Fibroblast of gingiva (primary cell): ENCODE measurements at places on chromosomes 1 and 21.

- DNase-seq: no peak
Measured at GRCh38 chr1:116147972-116148371, 36.8 kb downstream of the MAB21L3 start.

GRCh38 chr1:119116725-119117124, 23.7 kb downstream of the WARS2 start:
- DNase-seq: no peak

- no peak for DNase-seq
Measured at GRCh38 chr21:35420656-35421055, 371.6 kb upstream of the RUNX1 start.

- no peak for DNase-seq
Measured at GRCh38 chr1:177082855-177083693, 81.4 kb downstream of the ASTN1 start.

DNA sequence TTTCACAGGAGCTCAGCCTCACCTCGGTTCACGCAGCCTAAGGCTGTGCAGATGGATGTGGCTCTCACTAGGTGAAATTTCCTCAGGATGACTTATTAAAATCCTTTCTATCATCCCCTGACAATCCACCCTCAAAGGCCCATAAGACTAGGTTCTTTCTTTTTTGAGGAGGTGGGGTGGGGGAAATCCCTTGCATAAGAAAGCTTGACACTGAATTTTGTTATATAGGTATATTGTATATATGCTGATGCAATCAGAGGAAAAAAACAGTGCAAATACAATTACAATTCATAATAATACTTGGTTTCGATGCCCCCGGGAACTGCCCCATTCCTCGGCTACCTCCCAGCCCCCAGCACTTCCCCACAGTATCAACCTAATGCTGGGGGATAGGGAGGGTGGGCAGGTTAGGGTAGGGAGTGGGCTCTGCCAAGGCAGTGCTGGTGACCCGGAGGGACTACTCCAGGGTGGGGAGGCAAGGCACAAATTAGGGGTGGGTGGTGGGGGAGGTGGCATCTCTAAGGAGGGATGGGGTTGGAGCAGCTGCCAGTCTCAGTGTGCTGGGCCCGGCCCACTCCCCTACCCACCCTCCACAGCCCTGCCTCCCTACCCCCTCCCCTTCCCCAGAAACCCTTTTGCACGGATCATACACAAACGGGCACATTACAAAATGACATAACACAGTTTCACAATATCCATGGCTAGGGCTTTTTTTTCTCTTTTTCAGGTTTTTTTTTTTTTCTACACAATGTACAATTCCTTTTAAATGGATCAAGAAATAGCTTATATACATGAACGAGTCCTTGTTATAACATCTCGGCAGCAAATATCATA, 30.9 kb downstream of the SLC27A3 start:
- no peak for DNase-seq

DNA sequence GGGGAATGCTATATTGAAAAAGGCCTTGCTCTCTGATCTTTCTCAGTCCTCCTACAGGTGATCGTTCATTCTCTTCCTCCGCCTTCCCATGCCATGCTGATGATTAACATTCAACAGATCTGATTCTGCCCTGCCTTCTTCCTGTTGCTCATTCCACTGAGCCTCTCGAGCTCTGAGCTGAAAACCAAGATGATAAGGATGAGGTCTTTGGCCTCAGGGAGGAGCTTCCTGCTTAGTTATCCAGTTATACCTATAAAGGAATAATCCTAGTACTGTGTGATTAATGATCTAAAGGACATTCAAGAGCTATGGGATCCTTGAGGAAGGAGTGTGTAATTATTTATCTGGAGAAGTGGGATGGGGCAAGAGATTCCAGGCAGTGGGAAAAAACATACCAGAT, 25.2 kb upstream of the MAP3K7CL start:
- no peak for DNase-seq

- no peak for DNase-seq
Measured at GRCh38 chr1:94641990-94642389, 100.4 kb upstream of the F3 start.

GRCh38 chr21:30769724-30770431, 14.7 kb upstream of the KRTAP21-1 start:
- no peak for DNase-seq

DNA sequence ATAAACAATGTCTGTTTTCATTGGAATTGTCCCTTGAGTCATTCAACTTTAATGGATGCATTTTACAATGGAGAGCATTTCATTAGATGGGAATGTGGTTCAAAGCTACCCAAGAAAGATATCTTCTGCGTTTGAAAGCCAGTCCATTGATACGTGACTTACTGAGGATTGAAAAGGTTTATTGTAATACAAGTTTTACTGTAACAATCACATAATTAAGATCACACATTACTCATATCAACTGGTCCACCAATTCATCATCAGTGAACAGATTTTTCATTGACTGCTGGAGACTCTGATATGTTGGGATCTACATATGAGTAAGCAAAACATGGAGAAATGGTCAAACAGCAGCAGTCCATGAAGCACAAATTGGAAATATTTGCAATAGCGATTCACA, 32.8 kb downstream of the KRTAP24-1 start:
- no peak for DNase-seq

GRCh38 chr1:201169971-201170532, 15.8 kb upstream of the TMEM9 start:
- no peak for DNase-seq

DNA sequence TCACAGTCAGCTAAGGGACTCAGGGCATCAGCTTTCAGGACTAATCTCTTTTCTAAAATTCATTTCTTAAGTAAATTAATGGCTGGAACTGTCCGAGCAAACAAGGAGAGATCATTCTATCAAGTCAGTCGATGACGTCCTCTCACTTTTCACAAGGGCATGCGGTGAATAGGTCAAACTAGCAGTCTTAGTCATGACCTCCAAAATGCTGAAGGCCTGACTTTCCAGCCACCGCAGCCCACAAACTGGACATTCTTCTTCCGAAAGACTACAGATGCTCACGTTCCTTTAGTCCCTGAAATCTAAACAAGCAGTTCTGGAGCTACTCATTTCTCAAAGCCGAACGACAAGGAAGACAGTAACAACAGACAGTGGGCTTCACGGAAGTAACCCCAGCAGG, 127.9 kb downstream of the TIAM1 start:
- no peak for DNase-seq

DNA sequence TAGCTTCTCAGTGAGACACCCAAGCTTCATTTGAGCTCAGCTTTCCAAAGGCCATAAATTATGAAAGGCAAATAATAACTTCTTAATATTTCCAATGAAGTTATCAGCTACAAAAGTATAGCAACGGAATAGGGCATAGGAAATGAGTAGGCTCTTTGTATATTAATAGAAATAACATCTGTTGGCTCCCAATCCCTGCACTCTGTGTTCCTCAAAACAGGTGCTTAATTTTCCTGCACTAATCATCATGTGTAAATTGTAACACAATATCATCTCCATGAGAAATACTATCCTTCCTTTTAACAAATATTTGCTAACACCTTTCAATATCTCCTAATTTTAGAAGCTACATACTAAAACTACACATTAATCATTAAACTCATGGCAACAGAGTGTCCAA, 19.2 kb upstream of the IFI44L start:
- DNase-seq: no peak

GRCh38 chr1:180533266-180533987, 25.3 kb upstream of the OVAAL start:
- peak; percentile 31 for DNase-seq

DNA sequence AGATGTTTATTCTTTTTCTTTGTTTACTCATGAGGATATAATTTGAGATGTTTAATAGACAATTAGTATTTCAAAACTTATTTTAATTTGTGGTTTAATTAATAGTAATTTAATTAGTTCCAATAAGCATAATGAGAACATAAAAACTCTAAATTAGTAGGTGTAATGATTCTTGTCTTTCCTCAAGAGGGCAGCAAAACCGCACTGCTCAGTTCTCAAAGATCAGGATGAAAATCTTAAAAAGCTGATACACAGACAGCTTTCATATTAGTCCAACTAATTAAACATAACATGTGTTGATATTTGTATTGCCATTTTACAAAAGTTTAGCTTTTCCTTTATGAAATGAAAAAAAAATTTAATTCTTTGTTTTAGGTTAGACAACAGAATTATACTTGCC, 106.7 kb upstream of the C21orf91 start:
- no peak for DNase-seq

GRCh38 chr1:162388615-162389014, 7.1 kb downstream of the C1orf226 start:
- peak; percentile 46 for DNase-seq

GRCh38 chr1:200108659-200109058, 81.1 kb downstream of the NR5A2 start:
- no peak for DNase-seq

DNA sequence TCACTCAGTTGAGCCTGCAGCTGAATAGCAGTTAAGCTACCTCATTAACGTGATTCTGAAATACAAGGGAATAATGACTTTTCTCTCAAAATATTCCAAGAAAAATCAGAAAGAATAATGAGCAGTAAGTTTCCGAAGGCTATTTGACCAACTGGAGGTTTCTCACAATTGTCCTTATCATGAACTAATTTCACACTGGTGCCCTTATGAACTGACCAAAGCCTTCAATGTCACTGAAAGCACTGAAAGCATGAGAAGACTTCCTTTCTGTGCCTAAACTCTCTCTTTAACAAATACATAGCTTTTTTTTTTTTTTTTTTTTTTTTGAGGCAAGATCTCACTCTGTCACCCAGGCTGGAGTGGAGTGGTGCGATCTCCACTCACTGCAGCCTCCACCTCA, 18.8 kb downstream of the EIF4G3 start:
- DNase-seq: no peak

DNA sequence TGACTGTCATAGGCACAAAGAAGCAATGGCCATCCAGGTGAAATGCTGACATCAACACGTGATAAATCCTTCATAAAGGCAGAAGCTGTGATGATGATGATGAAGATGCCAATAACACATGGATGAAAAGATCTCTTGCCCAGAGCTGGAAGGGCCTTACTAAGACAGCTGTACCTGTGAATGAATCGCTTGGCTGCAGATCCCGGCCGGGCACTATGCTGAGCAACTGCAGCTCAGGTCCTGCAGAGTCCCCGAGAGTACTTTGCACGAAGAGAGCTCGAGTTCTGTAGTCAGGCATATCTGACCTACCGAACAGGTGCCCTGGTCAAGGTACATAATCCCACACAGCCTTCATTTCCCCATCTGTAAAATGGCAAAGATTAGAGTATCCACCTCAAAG, 48.8 kb downstream of the PGBD5 start:
- no peak for DNase-seq

DNA sequence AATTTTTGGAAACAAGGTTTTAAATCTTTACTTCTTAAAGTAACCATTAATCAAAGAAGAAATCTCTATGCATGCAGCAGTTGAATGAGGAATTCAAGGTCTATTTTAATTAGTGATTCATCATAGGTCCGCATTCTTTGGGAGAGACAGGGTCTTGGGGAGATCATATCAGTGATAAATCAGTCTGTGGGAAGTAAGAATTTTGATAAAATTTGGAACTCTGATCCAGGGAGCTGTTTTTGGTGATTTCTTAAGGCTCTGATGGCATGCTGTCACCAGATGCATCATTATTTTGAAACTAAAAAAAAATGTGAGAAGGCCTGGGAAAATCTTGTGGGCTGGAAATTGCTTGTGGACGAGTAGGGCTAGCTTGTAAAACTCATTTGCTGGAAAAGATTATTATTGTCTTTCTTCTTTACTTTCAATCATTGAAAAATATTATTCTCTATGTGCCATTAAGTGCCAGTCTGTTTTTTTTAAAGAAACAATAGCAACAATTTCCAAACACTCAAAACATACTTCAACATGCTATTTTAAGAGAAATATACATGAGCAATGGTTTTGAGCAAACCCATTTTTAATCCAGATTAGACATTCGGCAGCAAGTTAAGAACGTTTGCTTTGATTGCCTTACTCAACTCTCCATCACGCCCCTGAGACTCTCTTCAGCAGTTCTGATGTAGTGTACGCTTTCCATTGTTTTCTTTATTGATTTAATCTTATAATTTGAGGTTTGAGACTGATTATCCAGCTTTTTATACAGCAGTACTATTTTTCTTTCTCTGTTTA, 62.6 kb downstream of the ZBTB18 start:
- DNase-seq: no peak

DNA sequence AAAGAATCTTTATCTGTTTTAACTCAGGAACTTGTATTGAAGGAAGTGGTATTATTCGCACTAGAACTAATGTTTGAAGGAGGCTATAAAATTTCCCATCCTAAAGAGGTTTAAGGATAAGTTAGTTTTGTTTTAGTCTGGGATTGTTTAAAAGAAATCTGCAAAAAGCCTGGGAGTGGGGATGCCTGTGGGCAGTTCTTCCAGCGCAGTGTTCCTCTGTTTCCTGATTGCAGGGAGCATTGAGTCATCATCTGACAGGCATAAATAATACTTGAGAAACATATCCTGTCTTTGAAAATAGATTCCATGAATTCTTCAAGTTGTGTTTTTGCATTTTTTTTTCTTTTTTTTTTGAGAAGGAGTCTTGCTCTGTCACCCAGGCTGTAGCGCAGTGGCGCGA, 350.8 kb upstream of the PTBP2 start:
- peak; percentile 88 for DNase-seq

GRCh38 chr1:194289569-194290266, 1103.3 kb upstream of the B3GALT2 start:
- no peak for DNase-seq

DNA sequence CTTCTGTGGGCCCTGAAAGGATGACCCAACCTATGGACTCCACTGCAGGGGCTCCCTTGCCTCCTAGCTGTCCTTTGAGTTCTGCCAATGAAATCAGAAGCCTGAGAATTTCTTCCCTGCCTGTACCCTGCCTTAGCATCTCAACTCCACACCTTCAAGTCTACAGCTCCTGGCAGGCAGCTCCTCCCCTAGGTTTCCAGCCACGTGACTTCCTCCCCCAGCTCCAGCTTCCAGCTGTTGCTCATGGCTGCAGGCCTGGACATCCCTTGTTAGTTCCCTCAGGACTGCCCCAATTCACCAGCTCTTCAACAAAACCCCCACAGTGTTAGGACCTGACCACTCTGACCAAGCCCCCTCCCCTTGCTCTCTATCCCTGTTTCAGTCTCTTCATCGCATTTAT, 2.4 kb downstream of the RCAN1 start:
- no peak for DNase-seq

GRCh38 chr1:29099286-29099685, 24.4 kb downstream of the TMEM200B start:
- DNase-seq: no peak

- peak; percentile 84 for DNase-seq
Measured at GRCh38 chr1:182149411-182149965, 88.0 kb upstream of the ZNF648 start.

GRCh38 chr1:161763522-161764098, 2.5 kb upstream of the ATF6 start:
- DNase-seq: no peak
